ENCODE measurements at places on chromosomes 2 and 18.

DNA sequence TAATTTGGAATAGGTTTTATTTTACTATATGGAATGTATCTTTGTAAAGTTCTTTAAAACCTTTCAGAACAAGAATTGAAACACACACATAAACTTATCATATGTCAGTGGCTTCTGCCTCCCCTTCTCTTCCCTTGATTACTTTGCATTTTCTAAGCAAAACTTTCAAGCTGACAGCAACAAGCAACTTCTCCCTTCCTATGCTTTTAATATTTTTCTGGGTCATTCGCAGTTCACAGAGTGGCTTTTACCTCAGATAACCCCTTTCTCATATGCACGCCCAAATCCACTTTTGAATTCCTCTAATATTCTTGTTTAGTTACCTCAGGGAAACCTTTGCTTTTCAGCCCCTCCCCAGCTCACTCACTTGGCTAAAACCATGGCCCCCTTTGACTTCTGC lies 36.7 kb upstream of the CDC42EP3 start:
- DNase-seq: no peak

- DNase-seq: no peak
Observed at GRCh38 chr2:131044075-131044756, 49.0 kb downstream of the FAM168B start.

DNA sequence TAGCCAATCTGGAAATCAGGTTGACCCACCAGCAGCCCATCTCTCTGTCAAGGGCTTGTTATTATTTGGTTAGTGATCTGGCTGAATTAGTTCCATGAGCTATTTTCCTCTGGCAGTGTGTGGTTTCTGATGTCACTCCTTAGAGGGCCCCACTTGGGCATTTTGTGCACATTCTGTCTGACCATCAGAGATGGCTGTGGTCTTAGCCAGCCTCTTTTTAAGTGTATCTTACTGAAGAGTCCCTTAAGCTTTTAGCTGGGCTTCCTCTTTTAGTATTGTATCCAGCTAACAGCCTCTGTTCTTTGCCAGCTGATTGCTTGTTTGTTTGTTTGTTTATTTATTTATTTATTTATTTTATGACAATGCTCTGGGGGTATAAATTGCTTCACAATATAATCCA lies 951.1 kb upstream of the CNTNAP5 start:
- no peak for DNase-seq

DNA sequence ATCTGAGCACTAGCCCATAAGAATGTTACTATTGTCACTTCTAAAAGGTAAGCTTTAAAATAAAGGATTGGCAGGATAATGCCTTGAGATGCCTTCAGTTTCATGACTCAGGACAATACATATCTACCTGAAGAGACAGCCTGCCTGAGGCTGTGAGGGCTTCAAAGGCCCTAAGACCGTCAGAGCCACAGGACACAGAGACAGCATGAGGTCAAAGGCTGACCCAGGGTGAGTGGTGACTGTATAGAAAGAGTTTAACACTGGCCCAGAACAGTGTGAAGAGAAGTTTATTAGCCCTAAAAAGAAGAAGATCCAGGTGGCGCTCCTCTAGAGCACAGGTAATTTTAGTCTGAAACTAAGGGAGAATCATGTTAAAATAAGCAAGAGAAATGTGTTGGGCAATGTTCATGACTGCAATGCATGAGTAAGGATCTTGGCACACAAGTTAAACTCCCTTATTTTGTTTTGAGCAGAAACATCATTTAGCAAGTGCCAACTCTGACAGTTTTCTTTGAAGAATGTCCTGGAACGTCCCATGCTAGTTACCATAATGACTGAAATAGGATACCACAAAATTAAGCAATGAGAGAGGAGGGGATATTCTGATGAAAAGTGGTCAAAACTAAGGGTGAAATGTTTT lies 78.1 kb upstream of the FAM110C start:
- no peak for DNase-seq

DNA sequence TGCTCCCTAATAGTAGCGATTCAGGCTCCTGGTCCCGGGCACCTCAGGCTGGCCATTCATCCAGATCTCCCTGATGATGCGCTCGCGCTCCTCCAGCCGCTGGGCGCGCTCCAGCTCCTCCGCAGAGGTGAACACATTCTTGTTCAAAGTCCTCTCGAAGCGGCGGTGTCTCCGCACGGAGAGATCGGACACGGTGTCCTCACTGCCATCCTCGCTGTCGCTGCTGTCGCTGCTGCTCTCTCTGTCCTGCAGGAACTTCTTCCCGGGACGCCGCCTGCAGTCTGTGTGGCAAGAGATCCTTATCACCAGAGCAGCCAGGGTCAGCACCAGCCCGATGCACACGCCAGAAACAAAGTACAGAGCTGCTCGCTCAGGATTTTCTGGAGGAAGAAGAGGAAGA lies 67.5 kb downstream of the EVA1A start:
- no peak for DNase-seq

- DNase-seq: no peak
Observed at GRCh38 chr2:18980104-18980785, 378.2 kb downstream of the OSR1 start.

DNA sequence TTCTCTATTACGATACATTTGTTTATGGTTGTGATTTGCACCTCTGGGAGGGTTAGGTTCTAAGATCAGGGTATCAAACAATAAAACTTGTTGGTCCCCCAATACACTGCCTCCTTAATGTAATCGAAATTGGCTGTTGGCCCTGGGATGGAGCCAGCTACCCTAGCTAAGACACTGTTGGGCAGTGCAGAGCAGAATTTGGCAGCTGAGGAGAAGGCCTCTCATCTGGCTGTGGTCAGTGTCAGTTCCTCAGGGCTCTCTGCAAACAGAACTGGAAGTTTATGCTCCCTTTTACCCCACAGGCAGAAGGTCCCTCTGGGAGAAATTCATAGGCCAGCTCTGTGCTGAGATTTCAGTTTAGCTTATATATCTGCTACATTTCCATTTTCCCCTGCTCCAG lies 8.6 kb upstream of the HAAO start:
- DNase-seq: no peak

GRCh38 chr2:218981881-218982585 lies 3.0 kb downstream of the FEV start:
- peak; percentile 21 for DNase-seq

- no peak for DNase-seq
Observed at GRCh38 chr2:160790738-160791137, 297.1 kb upstream of the RBMS1 start.

DNA sequence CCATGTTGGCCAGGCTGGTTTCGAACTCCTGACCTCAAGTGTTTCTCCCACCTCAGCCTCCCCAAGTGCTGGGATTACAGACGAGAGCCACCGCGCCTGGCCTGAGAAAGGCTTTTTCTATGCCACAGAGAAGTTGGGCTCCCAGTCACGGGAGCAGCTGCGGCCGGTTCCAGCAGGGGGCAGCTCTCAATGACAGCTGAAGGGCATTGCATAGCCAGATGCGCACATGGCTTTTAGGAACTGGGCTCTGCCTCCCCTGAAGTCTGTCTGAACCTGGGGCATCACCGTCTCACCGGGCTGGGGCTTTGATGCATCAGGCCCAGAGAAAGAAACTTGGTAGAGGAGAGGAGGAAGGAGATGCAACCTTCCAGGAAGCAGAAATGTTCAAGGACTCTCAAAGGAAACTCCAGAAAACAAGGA lies 84.2 kb upstream of the LAPTM4A start:
- DNase-seq: no peak

DNA sequence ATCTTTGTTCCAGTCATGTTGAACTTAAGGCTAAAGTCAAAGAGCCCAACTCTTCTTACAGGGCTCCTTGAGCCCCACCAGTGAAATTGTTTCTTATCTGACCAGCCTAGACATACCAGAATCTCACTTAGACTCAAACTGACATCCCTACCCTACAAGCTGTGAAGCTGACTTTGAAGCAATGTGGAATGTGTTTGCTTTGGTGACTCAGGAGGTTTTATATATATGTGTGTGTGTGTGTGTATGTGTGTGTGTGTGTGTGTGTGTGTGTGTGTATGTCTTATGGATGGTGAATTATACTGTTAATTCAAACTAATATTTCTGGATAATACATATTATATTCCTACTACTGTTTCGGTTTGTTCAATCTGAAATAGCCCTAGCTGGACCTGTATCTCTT lies 67.3 kb downstream of the CAMKMT start:
- DNase-seq: no peak

- no peak for DNase-seq
Observed at GRCh38 chr2:101893681-101894381, 97.9 kb upstream of the IL1R2 start.

DNA sequence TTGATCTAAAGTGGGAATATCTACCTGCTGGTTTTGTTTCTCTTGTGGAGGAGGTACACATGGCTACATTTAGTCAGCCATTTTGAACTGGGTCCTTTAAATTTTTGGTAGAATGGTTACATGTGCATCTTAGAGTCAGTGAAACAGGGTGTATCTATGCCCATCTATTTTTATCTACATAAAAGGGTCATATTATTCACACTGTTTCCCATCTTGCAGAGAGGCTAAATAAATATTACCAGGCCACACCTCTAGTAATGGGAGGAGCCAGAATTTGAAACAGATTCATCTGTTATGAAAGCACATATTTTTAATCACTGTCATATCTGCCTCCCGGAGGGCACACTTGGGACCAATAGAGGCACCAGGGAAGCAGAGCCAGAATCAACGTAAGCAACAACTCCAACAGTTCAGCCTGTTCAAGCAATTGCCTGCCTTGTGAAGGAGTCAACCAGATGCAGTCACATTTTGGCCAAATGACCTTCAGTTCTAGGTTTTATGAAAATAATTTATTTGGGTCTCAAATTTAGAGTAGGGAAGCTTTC lies 376.8 kb downstream of the TSN start:
- DNase-seq: no peak

DNA sequence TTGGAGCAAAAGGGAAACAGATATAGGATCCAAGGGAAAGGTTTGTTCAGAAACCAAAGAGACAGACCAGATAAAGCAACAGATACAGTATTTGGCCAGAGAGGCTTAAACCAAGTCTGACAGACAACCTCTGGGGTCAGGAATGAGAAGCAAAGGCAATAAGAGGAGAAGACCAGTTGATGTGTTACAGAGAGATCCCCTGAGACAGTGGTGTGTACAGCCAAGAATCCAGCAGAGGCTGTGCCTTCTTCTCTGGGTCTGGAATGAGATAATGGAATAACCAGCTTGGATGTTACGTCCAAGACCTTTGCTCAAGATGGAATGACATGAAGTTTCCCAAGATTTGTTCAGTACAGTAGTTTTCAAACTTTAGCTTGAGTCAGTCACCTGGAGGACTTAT lies 61.1 kb downstream of the MDH1 start:
- no peak for DNase-seq

DNA sequence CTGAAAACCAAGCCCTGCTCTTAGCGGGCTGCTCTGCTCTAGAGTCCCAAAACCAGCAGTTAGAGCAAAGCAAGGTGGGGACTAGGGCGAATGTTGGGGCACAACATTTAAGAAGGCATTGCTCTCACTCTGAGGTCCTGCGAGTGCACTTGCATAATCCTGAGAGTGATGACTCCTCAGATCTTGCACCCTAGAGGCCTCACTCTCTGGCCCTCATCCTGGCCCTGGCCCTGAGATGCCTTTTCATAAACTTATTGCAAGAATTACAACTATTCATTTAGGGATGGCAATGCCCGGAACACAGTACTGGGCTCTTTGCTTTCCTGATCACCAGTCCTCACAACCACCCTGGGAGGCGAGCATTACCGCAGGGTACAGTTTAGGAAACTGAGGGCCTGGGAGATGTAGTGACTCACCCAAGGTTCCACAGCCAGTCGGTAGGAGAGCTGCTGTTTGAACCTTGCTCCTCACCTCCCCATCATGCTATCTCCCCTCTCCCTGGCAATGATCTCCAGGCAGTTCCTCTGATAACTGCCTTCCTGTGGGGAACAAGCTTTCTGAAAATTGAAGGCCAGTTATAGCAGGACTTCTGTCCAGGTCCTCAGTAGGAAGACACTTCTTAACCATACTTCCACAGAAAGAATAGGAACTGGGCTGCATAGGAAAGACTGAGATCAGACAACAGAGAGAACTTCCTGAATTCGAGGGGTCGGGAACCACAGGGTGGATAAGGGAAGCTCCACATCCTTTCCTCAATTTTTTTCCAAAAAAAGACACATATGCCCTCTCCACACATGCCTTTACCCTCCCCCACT lies 91.3 kb downstream of the TNS1 start:
- DNase-seq: no peak

DNA sequence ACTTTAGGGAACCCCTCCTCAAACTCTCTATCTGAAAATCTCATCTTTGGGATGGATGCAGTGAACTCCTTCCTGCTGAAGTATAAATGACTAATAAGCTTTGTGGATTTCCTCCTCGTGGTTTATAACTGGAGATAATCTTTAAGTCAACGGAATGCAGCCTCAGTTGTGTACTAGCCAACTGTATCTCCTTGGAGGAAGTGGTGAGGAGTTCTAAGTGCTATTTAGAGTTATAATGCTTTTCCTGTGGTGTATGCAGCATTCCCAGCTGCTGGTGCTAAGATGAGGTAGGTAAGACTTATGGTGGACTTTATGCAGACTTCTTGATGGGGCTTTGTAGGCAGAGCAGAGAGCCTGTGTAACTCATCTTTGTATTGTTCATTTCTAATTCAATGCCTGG lies 90.9 kb downstream of the LYPD6B start:
- no peak for DNase-seq

DNA sequence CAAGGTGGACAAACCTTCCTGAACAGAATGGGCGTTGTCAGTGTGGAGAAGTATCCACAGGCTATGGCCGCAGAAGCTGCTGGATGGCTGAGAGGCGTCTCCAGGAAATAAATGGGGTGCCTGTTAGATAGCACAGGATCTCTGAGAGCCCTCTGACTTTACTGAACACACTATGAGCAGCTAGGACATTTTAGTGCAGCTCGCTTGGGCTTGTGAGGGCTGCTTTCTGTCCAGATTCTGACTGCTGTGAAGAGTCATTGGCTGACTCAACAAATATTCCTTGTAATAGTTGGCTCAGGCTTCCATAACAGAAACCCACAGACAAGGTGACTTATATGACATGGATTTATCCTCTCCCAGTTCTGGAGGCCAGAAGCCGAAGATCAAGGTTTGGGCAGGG lies 100.2 kb upstream of the SNTG2 start:
- no peak for DNase-seq

- DNase-seq: no peak
Observed at GRCh38 chr2:63589148-63589958, 590 bp downstream of the MDH1 start.

- no peak for DNase-seq
Observed at GRCh38 chr2:205889114-205889513, 196.9 kb downstream of the INO80D start.

GRCh38 chr2:38720613-38721241 lies 30.4 kb downstream of the SRSF7 start:
- no peak for DNase-seq

DNA sequence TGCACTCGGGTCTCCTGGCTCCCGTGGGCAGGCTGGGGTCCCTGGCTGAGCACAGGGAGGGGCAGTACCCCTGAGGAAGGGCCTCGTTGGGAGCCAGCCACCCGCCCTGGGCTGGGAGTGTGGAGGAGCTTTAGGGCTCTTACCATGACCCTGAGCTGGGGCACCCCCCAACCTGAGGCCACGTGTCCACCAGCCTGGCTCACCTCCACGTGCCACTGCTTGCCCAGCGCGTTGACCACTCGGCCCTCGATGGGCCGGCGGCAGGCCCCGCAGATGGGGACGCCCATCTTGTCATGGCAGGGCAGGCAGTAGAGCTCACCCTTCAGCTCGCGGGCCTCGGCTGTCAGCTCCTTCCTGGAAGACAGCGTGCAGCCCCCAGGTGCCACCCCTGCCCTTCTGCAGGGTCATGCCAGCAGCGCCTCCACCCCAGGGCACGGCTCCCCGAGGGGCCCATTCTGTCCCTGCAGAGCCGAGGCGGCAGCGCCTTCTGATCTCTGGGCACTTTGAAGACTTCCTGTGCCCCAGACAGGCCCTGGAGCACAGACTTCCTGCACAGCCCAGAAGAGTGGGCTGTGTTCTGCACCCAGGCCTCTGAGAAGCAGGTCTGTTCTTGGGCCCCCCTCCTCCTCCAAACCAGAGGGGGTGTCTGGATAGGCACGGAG lies 4.0 kb upstream of the GPR17 start:
- DNase-seq: peak; percentile 45
